Activated naive CD4-positive, alpha-beta T cell (primary cell): ENCODE measurements at places on chromosomes 13 and 19.

DNA sequence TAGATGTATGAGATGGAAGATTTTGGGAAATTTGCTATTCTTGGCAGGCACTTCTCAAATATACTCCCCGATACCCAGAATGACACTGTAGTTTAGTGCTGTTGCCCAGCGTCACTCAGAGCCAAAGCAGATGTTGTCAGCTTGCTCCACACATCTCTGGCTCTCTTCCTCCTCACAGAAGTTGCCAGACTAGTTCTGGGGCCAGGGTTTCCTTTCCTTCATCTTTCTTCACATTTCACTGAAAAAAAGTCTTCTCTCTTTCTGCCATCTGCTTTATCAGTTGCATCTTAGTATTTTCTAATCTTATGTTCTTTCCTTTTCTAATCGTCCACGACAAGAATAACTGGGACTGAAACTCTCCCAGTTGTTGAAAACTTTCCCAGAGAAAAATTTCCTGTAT, 251.4 kb downstream of the RGCC start:
- no peak for DNase-seq

DNA sequence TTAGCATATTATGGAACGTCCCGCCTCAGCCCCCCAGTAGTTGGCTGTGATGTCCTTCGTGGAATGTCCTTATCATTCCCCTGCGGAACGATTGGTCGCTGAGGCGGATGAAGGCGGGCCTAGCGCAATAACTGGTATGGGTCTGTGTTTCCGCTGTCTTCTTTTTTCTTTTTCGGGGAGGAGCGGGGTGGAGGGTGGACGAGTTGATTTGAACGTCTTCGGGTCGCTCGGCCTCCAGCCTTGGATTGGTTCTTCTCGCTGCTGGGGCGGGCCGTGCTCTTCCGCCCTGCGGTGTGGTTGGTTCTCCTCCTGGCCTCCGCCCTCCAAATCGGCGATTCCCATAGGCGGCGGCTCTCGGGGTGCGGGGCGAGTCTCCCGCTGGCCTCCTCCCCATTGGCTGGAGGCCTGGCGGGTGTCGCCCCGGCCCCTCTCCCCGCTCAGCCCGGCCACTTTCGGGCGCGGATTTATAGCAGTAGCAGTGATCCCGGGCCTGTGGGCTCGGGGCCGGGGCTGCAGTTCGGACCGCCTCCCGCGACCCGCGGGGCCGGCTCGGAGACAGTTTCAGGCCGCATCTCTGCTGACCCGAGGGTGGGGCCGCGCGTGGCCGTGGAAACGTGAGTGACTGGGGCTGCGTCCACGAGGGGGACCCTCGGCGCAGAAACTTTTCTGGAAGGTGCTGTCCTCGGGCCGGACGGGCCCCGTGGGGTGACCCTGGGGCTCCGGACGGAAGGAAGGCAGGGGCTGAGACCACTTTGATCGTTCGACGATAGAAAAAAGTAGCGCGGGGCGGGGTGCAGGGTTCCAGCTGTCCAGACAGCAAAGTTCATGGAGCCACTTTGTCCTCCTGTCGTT, 2.1 kb downstream of the ING1 start:
- peak; percentile 93 for DNase-seq

GRCh38 chr13:32285633-32285965, 29.6 kb downstream of the ZAR1L start:
- no peak for DNase-seq

GRCh38 chr13:77176350-77176749, 149.4 kb upstream of the FBXL3 start:
- no peak for DNase-seq

GRCh38 chr13:93116809-93117208, 109.8 kb upstream of the GPC6 start:
- DNase-seq: no peak

DNA sequence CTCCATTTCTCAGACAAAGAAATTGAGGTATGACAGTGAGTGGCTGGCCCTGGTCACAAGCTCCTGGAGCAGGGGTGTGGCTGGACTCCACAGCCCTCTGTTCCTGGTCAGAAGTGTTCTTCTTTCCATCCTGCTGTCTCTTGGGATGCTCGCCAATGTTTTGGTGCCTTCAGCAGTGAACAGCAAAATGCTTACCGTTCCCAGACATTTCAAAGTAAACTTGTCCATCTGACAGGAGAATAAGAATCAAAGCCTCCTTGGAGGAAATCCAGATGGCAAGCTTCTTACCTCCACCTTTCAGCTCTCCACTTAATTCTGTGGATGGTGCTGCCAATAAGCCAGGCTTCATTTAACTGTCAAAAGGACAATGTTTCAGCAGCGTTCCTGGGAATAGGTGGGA, 954.1 kb downstream of the UQCRFS1 start:
- no peak for DNase-seq

- no peak for DNase-seq
Measured at GRCh38 chr13:111304603-111305289, 15.7 kb upstream of the TEX29 start.

GRCh38 chr13:59332966-59333365, 830.8 kb downstream of the DIAPH3 start:
- DNase-seq: no peak

DNA sequence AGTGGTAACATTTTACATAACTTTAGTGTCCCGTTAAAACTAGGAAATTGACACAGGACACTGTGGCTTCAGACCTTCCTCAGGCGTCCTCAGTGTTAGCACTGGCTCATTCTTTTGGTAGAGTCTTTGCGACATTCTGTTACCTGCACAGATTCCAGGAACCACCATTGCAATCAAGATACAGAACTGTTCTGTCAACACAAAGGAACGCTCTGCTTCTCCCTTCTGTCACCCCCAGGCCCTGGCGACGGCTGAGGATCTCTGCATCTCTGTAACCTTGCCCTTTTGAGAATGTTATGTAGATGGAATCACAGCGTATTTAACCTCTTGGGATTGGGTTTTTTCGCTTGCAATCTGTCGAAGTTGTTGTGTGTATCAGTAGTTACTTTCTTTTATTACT, 22.6 kb downstream of the KDM4B start:
- DNase-seq: no peak

- no peak for DNase-seq
Measured at GRCh38 chr13:43884222-43884621, 4.5 kb downstream of the LACC1 start.

GRCh38 chr13:97848886-97849285, 104.6 kb upstream of the IPO5 start:
- DNase-seq: no peak

GRCh38 chr13:26221399-26221720, 754 bp downstream of the RNF6 start:
- DNase-seq: no peak

DNA sequence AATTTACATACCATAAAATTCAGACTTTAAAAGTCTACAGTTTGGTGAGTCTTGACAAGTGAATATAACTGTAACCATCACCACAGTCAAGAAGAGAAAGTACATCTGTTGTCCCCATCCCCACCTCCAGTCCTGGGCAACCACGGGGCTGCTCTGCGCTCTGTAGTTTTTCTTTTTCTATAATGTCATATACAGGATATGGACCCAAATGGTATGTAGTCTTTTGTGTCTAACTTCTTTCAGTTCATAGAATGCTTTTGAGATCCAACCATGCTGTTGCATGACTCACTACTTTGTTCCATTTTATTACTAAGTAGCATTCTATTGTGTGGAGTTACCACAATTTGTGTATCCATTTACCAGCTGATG, 103.9 kb downstream of the DOCK9 start:
- DNase-seq: no peak

- DNase-seq: no peak
Measured at GRCh38 chr13:51921790-51922740, 60.3 kb downstream of the CCDC70 start.

GRCh38 chr19:41095703-41096102, 7.5 kb downstream of the CYP2A13 start:
- DNase-seq: no peak

DNA sequence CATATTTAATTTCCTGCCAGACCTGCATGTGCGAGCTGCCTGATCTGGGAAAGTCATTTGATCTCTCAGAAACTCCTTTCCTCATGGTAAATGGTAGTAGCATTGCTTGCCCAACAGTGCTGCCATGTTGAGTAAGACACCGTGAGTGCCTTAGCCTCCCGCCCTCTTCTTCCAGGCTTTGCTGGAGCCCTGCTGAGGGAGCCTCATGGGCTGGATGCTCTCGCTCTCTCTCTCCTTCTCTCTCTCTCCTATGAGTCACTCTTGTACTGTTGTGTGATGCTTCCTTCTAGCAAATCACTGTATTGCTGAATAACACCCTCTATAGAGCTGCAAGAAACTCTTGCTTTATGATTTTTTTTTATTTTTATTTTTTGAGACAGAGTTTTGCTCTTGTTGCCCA, 365.5 kb downstream of the UQCRFS1 start:
- DNase-seq: no peak

DNA sequence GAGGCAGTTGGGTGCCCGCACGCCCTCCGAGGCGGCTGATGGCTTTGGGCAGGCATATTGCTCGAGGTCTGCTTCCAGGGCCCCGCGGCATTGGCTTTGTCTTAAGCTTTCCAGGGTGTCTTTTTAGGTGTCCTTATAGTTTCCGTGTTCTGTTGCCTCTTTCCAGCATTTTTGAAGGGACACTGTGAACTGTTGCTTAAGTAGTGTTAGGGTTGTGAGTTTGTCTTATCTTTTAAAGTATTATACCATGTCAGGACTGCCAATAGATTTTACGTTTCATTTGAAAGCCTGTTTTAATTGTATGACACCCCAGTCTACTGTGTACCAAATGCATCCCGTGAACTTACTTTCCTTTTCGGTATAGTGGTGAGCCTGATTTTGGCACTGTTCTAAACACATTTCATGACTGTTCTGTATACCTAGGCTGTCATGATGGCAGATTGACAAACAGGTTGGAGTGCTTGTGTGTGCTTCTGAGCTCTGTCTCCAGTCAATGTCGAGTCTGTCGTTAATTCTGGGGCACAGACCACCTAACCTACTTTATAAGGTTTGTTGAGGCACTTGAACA, 656 bp downstream of the PCCA start:
- no peak for DNase-seq

GRCh38 chr13:113584870-113585671, 518 bp downstream of the TFDP1 start:
- DNase-seq: no peak

DNA sequence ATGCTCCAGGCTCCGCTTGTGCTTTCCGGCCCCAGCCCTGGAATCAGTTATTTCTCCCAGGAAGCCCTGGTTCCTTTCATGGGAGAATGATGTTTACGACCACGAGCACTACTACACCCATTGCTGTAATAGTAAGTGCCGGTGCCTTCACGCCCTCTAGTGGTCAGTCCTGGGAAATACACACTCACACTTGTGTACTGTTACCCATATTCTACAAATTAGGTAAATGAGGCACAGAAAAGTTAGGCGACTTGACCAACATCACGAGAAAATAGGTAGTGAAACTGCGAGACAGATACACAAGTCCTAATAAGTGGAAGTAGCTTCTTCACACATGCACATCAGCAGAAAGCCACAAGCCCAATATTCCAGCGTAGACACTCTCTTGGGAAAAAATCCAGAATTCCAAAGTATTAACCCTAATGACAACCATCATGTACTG, 21.7 kb downstream of the CEACAM21 start:
- peak; percentile 41 for DNase-seq

DNA sequence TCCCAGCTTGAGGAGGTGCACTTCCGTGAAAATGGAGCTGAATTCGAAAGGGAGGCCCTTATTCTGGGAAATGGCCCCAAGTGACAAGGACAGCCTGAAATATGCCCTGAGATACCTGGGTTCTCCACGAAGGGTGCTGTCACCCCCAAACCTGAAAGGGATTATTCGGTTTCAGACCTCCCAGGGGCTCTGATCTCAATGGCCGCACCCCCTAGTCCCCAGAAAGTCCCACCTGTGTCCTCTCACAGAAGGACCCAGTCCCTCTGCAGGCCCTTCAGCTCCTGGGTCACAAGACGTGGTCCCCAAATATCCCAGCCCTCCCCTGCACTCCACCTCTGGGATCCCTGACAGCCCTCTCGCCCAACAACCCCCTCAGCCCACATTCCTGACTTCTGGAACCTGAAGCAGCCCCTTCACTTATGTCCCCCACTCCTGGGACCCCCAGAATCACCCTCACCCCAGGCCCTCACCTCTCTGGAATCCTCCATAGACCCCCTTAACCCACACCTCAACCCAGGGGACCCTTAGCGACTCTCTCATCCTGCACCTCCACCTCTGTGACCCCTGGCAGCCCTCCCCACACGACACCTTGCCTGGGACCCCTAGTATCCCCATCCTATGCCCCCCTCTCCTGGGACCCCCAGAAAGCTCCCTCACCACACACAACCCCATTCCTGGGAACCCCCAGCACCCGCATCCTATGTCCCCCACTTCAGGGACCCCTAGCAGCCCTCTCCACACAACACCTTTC, 606 bp downstream of the SYNGR4 start:
- no peak for DNase-seq

- DNase-seq: no peak
Measured at GRCh38 chr19:19649580-19649995, 6.1 kb upstream of the GMIP start.

- no peak for DNase-seq
Measured at GRCh38 chr19:7492558-7492957, 3.7 kb upstream of the PEX11G start.

DNA sequence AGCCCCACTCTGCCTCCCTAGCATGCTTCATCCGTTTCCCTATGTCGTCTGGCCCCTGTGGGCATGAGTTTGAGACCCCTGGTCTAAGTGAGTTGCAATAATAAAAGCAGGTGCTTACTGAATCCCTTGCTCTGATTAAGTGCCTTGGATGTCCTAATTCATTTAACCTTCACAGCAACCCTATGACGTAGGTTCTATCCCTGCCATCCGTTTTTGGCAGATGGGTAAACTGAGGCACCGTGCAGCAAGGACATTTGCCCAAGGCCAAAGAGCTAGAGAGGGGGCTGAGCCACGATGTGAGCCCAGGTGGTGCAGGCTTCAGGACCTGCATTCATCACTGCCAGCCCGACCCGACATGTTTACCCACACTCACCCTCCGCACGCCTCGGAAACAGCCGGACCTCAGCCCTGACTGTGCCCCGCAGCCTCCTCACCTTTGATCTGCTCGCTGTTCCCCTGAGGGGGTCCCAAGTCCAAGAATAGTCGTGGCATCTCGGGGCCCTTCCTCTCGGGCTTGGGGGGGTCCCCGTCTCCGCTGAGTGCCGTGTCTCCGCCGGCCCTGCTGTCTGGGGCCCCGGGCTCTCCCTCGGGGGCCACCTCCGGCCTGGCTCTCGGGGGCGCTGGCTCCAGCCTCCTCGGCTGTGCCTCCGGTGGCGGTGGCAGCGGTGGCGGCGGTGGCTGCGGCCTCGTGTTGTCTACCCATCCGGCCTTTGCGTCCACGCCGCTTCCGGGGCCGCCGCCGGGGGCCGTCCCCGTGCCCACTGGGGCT, 14.5 kb downstream of the LMTK3 start:
- DNase-seq: no peak

GRCh38 chr19:22623841-22624221, 10.3 kb upstream of the ZNF492 start:
- no peak for DNase-seq

- DNase-seq: no peak
Measured at GRCh38 chr19:32680986-32681385, 5.3 kb downstream of the RGS9BP start.

GRCh38 chr13:44142941-44143665, 230.5 kb upstream of the SERP2 start:
- DNase-seq: no peak

GRCh38 chr13:35566340-35566739, 89.9 kb upstream of the MAB21L1 start:
- no peak for DNase-seq
